ENCODE measurements at places on chromosomes 6 and 20.
A peak's percentile ranks its signal among the peaks of the same experiment; 100 is the strongest.

GRCh38 chr20:19858466-19859371, 100.7 kb downstream of the RIN2 start:
- DNase-seq = peak; percentile 12

- DNase-seq = no peak
Observed at GRCh38 chr6:134063121-134063965, 10.9 kb upstream of the SLC2A12 start.

DNA sequence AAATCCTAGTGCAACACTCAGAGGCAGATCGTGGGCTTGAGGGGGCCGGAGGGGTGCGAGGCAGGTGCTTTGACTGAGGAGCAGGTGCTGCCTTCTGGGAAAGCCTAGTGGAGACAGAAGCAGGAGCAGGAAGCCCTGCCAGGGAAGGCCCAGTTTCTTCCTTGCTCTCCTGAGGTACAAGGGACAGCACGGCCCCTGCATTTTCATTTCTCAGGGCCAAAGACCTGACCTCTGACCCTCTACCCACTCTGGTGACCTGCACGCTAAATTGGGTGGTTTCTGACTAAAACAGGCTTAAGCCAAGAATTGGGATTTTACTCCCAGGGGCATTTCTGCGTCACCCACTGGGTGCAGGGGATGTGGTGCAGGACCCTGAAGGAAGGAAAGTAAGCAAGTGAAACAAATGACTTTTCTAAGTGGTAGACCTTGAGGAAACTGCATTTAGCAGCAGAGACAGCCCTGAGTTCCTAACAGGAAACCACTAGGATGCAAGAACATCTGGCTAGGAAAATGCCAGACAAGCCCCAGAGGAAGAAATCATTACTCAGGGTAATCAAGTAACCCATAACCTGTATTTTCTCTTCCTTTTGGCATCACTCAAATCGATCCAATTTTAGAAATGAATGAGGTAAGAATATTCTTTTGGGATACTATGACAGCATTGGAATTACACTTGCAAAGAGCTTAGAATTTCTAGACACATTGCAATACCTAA, 141.7 kb downstream of the CD164 start:
- DNase-seq = no peak

- no peak for DNase-seq
Observed at GRCh38 chr6:76790881-76791280, 672.4 kb downstream of the HTR1B start.

DNA sequence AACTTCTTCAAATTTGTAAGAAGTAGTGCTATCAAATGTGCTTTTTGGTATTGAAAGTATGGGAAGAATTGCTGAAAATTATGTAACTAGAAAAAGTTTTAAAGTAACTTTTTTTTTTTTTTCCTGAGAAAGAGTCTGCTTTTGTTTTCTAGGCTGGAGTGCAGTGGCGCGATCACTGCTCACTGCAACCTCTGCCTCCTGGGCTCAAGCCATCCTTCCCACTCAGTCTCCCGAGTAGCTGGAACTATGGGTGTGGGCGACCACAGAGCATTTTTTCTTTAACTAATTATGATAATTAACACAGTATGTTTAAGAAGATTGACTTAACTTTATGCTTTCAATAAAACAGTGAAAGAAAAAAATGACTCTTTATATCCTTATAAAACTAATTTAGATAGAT, 38.4 kb downstream of the BMP5 start:
- DNase-seq = no peak

DNA sequence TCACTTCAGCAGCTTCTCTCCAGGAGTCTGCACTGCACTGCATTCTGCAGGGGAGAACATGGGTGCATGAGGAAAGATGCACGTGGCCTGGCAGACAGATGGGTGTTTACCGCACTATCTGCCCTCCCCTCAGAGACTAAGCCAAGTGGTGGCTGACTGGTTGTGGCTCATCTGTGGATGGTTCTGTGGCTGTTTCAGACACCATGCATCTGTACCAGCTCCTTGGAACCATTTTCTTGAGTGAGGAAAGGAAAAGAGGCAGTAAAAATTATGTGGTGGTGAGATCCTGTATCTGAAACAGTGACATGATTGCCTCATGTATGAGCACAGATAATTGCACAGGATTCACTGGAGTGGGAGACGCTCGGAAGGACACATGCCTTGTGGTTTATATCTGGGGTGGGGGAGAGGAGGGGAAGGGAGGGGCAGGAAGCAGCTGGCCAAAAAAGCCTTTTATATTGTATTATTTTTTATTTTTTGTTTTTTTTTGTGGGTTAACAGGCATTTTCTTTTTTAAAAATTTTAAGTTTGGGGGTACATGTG, 161.7 kb downstream of the ERMARD start:
- DNase-seq = no peak

DNA sequence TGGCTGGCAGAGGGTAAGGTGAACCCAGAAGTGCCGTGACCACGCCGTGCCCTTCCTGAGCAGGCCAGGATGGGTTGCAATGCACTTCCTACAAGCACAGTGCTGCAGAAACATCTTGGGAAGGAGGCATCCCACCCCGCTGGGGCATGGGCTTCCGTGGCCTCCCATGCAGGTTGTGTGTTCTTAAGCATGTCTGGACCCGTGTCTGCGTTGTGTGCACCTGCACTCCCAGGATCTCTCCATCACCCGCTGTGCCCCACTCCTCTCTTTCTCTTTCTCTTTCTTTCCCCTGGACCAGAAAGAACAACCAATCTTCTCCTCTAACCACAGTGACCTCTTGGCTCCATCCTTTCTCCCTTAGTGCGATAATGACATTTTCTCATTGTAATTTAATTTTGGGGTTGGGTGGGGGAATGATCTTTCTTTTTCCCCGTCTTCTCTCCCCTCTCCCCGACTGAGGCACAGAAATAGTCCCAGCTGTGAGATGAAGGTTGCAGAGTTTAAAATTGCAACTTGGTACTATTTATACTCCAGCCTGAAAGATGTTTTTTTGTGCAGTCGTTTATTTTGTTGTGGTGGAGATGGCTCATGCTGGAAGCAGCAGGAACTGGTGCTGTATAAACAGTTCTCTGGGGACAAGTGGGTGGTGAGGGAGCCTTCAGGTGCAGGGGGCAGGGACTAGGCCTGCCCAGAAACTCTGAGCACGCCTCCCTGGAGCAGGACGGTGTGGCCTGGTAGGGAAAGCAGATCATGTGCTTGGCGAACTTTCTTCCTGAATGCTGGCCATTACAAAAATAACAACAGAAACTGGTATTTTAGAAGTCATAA, 20.5 kb downstream of the BCAS4 start:
- peak; percentile 82 for DNase-seq

DNA sequence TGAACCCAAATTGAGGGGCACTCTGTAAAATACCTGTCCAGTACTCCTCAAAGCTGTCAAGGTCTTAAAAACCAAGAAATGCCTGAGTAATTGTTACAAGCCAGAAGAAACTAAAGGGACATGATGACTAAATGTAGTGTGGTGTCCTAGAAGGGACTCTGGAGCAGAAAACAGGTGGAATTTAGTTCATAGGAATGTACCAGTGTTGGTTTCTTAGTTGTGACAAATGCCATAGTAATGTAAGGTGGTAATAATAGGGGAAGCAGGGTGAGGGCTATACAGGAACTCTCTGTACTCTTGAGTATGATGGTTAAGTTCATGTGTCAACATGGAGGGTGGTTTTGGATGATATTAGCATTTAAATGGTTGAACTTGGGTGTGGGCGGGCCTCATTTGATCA, 92.3 kb downstream of the CNBD2 start:
- DNase-seq = no peak

DNA sequence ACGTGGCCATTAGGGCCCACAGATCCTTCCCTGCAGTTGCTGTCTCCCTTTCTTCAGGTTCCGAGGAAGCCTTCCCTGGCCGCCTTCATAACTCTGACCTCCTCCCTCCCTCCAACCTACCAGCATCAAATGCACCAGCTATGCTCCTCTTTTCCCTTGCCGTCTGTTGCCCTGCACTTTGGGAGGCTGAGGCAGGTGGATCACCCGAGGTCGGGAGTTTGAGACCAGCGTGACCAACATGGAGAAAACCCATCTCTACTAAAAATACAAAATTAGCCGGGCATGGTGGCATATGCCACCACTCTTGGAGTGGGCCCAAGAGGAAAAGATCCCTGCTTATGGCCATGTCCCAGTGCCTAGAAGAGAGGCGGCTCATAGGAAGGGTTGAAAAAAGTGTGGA, 31.8 kb downstream of the RNASET2 start:
- DNase-seq = no peak
